Stimulated activated CD8-positive, alpha-beta memory T cell treated with anti-CD3 and anti-CD28 coated beads, Interleukin-7, amount 100 ng/mL, for 4 hours (primary cell): ENCODE measurements at places on chromosomes 5 and 9.

- DNase-seq = no peak
Observed at GRCh38 chr5:9924614-9925013, 294.5 kb upstream of the TAS2R1 start.

DNA sequence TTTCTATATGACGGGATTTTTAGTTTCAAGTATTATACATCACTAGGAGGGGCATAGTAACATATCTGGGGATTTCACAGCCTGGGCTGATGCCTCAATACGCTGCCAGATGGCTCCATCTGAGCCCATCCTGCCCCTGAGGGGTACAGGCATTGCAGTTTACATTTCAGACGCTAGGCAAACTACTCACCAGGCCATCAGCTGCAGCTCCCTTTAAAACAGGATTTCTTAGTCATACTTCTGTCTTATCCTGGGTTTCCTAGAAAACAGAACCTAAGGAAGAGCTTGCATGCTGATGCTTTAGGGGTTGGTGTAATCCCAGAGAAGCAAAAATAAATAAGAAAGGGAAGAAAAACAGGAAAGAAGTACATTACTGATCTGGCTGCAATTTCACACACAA is 372.8 kb upstream of the PIK3R1 start:
- DNase-seq = no peak

DNA sequence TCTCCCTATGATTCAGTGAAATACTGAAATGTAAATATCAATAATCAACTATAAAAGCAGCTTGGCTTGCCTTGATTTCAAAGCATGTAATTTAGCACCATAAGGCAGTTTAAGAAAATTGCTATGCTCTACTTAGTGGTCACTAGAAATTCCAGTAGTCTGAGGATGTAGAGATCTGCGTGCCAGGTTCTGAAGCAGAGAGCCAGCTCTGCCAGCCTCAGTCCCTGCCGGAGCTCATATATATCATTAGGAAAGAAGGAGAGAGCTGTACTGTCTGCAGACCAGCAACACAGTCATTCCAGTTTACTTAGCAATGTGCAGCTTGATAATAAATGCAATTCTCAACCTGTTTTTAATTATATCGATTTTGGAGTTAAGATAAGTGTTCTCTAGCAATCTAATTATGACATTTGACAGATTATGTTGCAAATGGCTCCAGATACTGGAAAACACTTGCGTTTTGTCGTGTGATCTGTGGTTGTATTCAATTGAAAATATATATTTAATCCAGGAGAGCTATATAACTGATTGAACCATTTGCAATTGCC is 540.5 kb downstream of the CTNND2 start:
- no peak for DNase-seq

- DNase-seq = no peak
Observed at GRCh38 chr5:32217886-32218396, 43.8 kb upstream of the GOLPH3 start.

DNA sequence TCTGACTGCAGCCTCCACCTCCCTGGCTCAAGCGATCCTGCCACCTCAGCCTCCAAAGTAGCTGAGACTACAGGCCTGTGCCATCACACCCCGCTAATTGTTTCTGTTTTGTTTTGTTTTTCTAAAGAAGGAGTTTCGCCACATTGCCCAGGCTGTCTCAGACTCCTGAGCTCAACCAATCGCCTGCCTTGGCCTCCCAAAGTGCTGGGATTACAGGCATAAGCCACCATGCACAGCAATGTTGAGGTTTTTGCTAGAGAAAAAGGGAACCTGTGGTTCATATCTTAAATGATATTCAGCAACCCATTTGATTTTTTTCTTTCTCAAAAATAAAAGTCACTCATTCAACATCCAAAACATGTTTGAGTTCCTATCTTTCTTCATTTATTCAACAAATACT is 20.4 kb upstream of the DELE1 start:
- no peak for DNase-seq

DNA sequence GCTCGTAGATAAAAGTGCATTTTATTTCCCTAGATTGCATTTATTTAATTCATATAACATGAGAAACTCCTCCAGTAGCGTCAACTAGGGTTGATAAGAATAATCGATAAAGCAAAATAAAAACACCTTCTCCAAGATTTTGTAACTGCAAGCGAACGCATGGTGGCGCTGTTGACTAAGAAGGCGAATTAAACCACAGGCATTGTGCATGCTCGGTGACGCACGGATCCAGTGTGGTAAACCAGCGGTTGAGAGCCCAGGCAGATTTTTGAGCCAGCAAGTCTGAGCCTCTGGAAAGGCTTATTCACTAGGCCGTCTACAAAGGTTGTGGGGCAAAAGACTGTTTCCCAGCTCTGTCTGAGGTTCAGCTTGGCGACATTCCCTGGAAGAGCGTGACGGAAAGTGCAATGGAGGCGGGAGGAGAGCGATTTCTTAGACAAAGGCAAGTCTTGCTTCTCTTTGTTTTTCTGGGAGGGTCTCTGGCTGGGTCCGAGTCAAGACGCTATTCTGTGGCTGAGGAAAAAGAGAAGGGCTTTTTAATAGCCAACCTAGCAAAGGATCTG is at the start of gene PCDHB3:
Gene PCDHB3, plus strand, starts transcription at position 231 of the 563 bp plus-strand sequence. Its CDS starts 177 bp downstream, at position 408.
- no peak for DNase-seq

DNA sequence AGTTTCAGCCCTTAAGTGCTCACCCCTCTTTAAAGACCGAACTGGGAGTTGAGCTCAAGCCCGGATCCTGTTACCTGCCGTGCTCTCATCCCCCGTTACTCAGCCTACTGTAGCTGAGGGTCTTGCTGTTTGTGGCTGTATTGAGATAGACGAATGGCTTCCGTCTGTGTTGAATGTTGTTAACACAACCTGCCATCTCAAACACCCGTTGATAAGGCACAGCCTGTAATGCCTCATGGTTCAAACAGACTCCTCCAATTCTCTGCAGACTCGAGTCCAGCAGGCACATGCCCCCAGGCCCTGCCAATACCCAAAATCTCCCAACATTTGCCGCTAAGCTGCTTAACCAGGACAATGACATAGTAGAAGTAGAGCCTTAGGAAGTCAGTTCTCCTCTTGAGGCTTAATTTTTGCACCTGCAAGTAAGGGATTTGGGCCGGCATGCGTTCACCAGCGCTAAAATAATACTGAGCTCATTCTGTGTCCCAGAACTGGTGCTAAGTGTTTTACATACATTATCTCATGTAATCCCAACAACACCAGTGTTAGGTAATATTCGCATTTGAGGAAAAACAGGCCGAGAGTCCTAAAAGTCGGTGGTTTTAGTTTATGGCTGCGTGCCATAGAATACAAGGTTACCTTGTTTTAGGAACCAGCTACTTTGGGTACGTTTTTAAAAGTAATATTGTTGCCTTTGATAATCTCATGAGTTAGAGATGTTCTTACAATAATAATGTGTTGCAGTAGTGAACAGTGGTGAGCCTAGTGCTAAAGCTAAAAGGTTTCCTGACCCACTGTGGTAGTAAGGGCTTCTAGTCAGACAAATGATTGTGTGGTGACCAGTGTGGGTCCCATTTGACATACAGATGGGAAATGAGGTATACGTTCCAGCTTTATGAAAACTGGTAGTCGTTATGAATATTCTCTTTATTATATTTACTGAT is 1.5 kb upstream of the RFX3 start:
- no peak for DNase-seq

- DNase-seq = no peak
Observed at GRCh38 chr5:115418788-115419187, 122.3 kb upstream of the CCDC112 start.

DNA sequence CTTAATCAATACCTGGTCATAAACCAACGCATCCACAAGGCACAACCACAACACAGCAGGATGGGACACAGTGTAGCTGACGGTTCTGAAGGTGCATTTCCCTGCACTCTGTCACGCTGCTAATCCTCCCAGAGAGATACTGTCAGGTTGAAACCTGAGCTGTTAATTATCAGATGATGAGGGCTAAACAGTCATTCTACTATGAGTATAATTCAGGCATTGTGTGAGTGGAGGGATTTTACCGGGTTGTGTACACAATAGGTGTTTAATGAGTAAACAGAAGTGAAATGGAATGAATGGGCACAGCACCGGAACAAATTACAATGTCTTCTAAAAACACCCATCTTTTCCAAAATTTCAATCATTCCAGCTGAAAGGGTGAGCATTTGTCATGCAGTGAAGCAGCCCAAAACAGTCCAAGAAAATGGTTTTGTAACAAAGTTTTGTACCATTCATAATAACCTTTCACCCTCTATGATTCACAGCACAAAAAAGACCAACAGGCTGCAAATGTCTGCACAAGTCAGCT is 71.5 kb downstream of the ABCA1 start:
- no peak for DNase-seq

DNA sequence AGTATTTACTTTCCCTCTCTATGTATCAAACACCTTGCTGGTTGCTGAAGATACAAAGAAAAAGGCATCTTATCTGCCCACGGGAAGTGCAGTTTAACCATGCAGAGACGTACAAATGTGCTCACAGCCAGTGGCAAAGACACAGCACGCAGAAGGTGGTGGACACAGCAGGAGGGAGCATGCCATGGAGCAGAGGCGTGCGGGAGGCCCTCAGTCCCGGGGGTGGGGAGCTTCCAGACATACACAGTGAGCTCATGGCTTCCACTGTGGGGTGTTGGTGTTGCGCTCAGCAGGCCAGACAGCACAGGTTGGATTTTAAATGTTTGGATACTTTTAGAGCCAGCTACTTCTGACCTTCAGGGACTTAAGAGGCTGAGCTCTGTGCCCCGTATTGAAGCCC is 8.8 kb upstream of the BARX1 start:
- no peak for DNase-seq

- no peak for DNase-seq
Observed at GRCh38 chr9:13607481-13608441, 328.3 kb upstream of the MPDZ start.

- no peak for DNase-seq
Observed at GRCh38 chr9:71858812-71859211, 52.2 kb downstream of the ABHD17B start.

- no peak for DNase-seq
Observed at GRCh38 chr9:134331186-134332025, 5.2 kb downstream of the RXRA start.

GRCh38 chr5:151224372-151224771 is 480 bp upstream of the CCDC69 start:
- no peak for DNase-seq

- no peak for DNase-seq
Observed at GRCh38 chr5:3364941-3365340, 230.7 kb upstream of the IRX1 start.

GRCh38 chr5:154097031-154097430 is 58.3 kb downstream of the MFAP3 start:
- no peak for DNase-seq

GRCh38 chr5:155833287-155833686 is 493.7 kb upstream of the SGCD start:
- DNase-seq = no peak

- DNase-seq = no peak
Observed at GRCh38 chr5:58800861-58801540, 218.1 kb downstream of the RAB3C start.

- DNase-seq = no peak
Observed at GRCh38 chr5:6483880-6484382, 35.3 kb downstream of the UBE2QL1 start.

GRCh38 chr5:176908675-176909368 is 9.7 kb upstream of the HK3 start:
- DNase-seq = no peak

- DNase-seq = no peak
Observed at GRCh38 chr5:41793141-41793770, 77.0 kb downstream of the OXCT1 start.

- no peak for DNase-seq
Observed at GRCh38 chr5:178522361-178522760, 67.8 kb downstream of the COL23A1 start.

GRCh38 chr5:138554143-138554542 is 11.1 kb upstream of the ETF1 start:
- no peak for DNase-seq

DNA sequence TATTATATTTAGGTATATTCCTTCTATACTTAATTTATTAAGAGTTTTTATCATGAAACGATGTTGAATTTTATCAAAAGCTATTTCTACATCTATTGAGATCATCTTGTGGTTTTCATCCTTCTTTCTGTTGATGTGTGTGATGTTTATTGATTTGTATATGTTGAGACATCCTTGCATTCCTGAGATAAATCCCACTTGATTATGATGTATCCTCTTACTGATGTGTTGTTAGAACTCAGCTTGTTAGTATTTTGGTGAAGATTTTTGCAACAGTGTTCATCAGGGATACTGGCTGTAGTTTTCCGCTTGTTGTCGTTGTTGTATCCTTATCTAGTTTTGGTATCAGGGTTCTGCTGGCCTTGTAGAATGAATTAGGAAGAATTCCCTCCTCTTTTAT is 213.6 kb downstream of the GDNF start:
- no peak for DNase-seq

DNA sequence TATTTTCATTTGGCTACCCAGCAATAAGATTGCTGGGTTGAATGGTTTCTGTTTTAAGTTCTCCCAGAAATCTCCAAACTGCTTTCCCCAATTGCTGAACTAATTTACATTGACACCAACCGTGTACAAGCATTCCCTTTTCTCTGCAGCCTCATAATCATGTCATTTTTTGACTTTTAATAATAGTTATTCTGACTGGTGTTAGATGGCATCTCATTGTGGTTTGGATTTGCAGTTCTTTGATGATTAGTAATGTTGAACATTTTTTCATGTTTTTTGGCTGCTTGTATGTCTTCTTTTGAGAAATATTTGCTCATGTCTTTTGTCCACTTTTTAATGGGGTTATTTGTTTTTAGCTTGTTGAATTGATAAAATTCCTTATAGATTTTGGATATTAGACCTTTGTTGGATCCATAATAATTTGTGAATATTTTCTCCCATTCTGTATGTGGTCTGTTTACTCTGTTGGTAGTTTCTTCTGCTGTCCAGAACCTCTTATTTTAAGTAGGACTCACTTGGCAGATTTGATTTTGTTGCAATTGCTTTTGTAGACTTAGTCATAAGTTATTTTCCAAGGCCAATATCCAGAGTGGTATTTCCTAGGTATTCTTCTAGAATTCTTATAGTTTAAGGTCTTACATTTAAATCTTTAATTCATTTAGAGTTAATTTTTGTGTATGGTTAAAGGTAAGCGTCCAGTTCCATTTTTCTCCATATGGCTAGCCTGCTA is 793.7 kb downstream of the BRINP1 start:
- no peak for DNase-seq

DNA sequence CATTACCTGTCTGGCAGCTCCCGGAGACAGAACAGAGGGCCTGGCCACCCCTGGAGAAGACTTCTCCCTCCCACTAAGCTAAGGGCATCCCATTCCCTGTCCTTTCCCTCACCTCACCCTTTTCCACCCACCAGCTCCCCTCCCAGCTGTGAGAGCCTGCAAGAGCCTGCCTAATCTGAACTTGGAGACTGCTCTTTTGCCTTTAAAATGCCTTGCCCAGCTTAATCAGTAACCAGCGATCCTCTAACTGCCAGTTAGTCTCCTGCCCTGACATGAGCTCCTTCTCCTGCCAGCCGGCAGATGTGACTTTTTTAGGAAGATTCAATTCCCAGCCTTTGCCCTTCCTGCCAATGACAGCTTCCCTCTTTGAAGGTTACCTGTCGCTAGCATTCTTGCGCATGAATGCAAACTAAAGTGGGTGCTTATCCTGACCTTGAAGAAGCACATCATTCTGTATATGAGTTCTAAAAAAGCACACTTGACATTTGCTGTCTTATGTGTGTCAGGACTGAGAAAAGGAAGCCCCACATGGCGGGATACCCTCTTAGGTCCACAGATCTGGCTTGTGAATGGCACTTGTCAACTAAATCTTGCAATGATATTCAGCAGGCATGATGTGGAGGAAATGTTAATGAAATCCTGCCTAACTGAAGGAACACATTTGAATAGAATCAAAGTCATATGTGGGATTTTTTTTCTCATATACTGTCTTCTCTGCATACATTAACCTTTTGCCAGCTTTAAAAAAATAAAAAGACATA is 411.2 kb upstream of the SLC30A5 start:
- DNase-seq = no peak

GRCh38 chr9:117104206-117104605 is 310.7 kb downstream of the ASTN2 start:
- no peak for DNase-seq
